ENCODE measurements at places on chromosomes 2 and 18. TPM values are rescaled to one million over a fixed set of nuclear protein-coding genes. Genes with fewer than 3 reads are reported as not detected.

DNA sequence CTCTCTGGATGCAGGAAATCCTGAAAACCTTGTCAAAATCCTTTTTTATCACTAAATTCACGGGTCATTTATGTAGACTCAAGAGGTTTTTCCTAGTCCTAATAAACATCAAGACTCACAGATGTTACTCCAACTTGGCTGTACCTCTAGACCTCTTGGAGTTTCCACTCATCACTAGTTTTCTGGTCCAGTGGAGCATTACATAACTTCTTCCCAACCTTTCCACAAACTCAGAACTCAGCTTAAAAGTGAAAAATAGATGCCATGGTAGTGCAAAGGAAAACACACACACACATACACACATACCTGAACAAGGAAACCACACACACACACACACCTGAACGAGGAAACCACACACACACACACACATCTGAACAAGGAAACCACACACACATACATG, 807.2 kb downstream of the LRP1B start:
- DNase-seq, result no peak

- no peak for DNase-seq
Measured at GRCh38 chr2:65021709-65022108, 32.5 kb downstream of the SLC1A4 start.

CCDC138 gene
- 14.4 TPM for total RNA-seq

GRCh38 chr2:158667586-158667985, 127.5 kb upstream of the DAPL1 start:
- DNase-seq, result no peak

DNA sequence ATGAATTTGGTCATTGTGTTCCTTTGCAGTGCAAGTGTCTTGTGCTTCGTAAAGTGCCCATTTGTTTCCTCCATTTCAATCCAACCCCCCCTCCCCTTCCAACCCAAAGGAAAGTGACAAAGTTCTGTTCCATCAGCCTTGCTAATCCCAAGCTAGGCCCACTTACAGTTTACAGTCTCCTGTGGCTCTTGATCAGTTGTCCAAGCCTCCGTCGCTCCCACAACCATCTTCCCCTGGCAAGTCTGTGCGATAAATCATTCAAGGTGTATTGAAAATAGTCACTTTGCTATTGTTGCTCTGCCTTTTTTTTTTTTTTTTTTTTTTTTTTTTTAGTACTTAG, 6.5 kb downstream of the POU3F3 start:
- DNase-seq, result no peak

All from activated T-cell treated with anti-CD3 and anti-CD28 coated beads, Interleukin-2, amount 50 U/mL, for 4 hours (primary cell).